ENCODE measurements at places on chromosomes 6 and 20. TPM values are rescaled to one million over a fixed set of nuclear protein-coding genes. Genes with fewer than 3 reads are reported as not detected.

DNA sequence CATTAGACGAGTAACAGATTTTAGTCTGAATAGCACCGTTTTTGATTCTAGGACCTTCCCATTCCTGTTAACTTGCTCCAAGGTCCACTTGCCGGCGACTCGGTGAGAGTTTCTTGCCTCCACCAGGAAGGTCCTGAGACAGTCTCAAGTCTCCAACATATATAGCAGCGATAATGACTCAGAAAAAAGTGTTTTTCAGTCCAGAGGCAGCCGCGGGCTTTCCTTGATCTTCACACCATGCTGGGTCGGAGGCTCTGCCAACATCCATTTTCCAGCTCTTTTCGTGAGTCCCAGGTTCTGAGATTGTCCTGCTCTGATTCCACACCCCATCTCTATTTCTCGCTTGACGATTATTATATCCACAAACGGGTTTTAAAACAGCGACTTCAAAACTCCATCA lies 170.5 kb downstream of the GPX5 start:
- DNase-seq: no peak

- DNase-seq: no peak
These were observed 54.3 kb upstream of the GPR31 start for GRCh38 chr6:167211881-167212712.

CALHM4 gene
- not detected for total RNA-seq

DNA sequence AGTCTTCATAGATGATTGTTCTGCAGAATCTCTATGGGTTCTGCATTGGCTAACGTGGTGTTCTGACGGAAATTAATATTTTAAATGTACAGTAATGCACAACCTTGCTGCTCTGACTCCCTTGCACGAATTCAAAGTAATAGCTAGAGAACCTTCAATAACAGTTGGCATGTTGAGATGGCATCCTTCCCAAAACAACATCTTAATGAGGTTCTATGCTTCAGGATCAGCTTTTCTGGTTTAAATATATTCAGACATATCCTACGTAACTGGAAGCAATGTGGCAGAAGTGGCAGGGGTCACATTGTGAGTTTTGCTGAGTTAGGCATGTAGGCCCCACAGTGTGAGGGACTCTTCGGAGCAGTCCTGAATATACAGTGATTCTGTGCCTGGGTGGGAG lies 25.7 kb downstream of the DSE start:
- no peak for DNase-seq

MOG gene
- total RNA-seq: not detected

GRCh38 chr6:11701573-11701972 lies 77.0 kb downstream of the ADTRP start:
- DNase-seq: no peak

DNA sequence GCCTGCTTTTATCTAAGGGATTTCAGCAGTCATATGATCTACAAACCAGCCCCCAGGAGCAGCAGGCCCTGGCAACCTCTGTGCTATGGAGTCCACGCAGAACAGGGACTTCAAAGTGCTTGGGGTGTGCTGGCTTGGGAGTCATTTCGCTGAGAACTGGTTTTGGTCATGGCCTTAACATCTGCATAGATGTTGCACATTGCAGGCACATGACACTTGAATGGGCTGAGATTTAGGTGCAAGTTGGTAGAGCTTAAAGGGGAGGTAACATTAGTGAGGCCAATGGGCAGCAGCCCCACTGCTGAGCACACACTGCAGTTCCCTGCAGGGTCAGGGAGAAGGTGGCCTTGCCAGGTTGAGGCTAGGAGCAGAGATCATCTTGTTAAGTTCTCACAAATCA lies 43.6 kb downstream of the RREB1 start:
- no peak for DNase-seq

ZNF184 gene
- total RNA-seq: 17.7 TPM

DNA sequence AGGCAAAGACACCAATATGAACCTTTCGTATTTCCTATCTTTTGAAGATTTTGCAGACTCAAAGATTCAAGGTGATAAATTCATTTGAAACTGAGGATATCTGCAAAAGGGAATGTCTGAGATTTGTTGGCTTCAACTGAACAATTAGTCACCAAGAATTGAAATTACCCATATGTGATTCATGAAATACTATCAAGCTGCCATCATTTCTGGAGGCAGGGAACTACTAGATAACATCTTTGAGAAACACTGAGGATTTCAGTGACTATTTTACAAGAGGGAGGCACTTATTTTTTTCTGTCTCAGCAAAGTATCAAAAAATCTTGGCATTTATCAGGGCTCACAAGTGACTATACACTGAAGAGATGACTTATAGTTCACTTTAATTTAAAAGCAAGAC lies 39.8 kb upstream of the MMS22L start:
- no peak for DNase-seq

SLC22A3 gene
- not detected for total RNA-seq

GRCh38 chr6:1230689-1231605 lies 81.0 kb upstream of the FOXQ1 start:
- no peak for DNase-seq

DNA sequence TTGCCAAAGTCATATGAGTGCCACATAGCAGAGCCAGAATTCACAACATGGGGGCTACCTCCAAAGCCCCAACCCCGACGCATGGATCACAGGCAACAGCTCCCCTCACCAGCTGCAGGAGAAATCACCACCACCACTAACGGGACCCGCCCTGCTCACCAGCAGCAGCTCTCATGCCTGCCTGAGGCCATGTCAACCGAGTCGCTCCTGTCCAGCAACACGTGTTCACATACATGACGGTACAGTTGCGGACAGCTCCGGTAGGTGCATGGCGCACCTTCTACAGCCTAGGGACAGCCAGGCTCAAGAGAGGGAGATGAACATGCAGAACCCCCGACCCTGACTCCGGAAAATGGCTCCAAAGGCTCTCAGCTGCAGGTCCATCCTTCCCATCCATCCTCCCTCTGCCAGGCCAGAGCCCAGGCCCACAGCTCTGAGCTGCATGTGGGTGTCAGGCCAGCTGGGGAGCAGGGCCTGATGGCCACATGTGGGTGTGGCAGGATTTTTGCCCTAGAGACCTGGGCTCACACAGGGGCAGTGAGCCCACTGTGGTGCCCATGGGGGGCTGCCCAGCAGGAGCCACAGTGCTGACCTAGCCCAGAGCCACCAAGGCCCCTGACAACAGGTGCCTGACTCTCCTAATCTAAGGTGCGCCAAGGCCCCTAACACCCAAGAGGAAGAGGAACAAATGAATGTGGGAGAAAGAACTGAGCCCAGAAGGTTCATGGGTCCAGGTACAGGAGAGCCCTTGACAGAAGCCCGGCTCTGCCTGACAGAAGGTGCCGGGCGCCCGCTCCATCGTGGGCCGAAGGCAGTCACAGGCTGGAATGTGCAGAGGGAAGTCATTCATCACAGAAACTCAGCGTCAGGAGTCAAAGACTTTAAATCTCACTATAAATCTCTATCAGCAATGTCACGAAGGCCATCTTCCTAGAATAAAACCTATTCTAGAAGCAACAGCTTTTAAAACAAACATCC lies 10.5 kb downstream of the RPS6KA2 start:
- DNase-seq: no peak

DNMT3B gene
- total RNA-seq: 18.1 TPM

SLC32A1 gene
- total RNA-seq: not detected

- no peak for DNase-seq
These were observed 772.1 kb upstream of the MAP3K7 start for GRCh38 chr6:91358986-91359385.

- no peak for DNase-seq
These were observed 42.3 kb downstream of the SLC22A23 start for GRCh38 chr6:3414327-3415081.

DNA sequence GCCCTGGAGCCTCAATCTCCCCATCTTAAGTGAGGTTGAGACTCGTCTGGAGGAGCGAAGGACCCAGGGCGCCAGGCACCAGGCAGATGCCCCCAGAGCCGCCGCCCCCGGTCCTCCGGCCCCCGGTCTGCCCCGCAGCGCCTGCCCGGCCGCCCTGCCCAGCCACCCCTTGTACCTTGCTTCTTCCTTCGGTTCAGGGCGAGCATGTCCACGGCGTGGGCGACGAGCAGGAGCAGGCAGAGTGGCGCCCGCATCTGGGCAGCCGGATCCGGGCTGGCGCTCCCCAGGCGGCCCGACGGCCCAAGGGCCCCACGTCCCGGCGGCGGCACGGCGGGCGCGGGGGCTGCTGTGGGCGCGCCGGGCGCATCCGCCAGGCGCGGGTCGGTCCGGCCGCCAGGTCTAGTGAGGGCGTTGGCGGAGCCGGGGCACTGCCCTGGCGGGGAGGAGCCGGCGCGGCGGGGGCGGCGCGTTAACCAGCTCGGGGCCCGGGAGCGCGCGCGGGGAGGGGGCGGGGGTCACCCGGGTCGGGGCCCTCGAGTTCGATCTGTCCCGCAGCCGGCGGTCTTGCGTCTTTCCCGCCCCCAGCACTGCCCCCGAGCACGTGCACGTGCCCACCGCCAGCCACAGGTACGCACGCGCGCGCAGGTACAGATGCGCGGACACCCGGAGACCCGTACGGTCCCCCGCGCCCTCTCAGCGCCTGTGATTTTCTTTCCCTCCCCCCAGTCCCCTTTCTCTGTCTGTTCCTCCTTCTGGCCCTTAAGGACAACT lies at the start of gene RSPO4:
RSPO4 (minus strand) TSS at position 401 of the 771 bp plus-strand sequence; CDS start at position 254, 147 bp downstream.
- DNase-seq: no peak

DNA sequence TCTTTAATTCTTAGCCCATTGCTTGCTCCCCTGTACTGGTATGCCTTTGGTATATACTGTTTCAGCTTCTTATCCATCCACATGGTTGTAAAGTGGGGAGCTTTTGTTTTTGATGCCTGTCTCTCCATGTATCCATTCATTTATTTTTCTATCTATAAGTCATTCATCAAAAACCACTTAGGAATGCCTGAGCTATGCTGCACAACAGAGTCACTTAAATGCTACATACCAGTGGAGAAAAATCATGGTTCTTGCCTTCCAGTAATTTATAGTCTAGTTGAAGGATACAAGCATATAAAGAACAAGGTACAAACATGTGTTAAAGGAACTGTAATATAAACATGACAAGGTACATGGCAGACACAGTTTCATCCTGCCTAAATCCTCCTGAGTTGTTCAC lies 347.3 kb downstream of the NRN1 start:
- no peak for DNase-seq

DNA sequence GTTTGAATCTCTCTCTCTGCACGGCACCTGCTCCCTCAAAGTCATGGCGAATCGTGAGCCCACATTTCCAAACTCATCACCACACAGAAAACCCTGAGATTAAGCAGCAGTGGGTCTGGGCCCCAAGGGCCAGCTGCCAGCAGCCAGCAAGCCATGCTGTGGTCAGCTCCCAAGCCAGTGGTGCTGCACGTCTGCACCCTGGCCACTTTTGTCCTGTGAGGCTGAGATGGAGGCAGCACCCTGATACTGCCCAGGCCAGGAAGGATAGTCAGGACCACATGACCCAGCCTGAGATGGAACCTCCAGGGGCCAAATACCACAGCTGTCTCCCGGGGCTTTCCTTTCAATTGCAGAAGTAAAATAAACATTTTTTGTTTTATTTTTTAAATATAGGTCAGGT lies 93.9 kb downstream of the PRND start:
- DNase-seq: no peak

RPP21 gene
- total RNA-seq: 50.4 TPM

Measured in OCI-LY7 (cell line).